Lung microvascular endothelial cell (primary cell): ENCODE measurements at places on chromosomes 2 and 18. TPM values are rescaled to one million over a fixed set of nuclear protein-coding genes. Genes with fewer than 3 reads are reported as not detected.

Gene IL1R1
- 11.6 and 52.6 TPM in 2 replicates for total RNA-seq

Gene LRRC30
- not detected in 2 replicates for total RNA-seq

Gene QPCT
- 0.60 and 3.7 TPM in 2 replicates for total RNA-seq

Gene KCNE4
- total RNA-seq = under 0.01 TPM in 2 replicates

DNA sequence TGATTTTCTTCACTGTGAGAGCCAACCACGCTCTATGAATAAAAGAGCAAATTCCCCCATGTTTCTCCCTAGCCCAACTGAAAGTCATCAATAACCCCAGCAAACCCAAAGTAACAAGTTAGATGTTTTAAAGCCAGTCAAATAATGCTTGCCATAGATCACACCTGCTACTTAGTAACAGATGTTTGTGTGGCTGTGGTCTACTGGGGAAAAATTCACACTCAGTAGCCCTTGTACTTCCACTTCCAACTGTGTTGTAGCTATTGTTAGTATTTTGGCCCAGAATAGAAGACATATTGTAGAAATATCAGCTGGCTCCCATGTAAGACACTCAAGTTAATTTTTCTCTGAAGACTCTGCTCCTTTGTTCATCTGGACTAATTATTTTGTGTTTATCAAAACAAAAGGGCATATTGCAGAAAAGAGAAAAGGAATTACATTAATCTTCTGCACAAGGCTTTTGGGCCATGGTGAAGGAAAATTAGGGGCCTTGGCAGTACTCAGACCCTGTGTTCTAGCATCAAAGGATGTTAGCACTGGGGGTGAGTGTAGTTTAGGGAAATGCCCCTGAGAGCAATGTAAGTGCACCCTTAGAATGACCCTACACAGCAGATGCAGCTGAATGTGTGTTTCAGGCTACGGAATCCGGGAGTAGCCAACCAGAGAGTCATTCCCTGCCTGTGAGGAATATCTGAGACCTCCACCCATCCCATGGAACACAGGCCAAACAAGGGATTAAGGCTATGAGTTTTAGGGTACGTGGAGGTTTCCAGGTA is 521.9 kb downstream of the EPHA4 start:
- DNase-seq = no peak

DNA sequence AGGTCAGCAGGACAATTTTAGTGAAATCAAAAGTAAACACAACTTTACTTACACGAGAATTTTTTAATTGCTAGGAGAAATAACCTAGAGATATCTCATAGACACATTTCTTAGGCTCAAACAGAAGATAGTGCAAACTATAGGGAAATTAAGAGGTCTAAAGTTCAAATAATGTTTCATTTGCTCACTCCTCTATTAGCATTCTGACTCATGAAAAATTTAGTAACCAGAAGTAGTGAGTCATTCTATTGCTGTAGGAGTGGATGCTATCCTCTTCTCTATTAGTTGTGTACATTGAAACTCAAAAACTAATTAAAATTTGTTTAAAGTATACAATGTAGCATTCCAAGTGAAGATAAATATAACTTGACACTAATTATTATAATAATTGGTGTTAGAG is 908.3 kb upstream of the TMEFF2 start:
- no peak for DNase-seq

DNA sequence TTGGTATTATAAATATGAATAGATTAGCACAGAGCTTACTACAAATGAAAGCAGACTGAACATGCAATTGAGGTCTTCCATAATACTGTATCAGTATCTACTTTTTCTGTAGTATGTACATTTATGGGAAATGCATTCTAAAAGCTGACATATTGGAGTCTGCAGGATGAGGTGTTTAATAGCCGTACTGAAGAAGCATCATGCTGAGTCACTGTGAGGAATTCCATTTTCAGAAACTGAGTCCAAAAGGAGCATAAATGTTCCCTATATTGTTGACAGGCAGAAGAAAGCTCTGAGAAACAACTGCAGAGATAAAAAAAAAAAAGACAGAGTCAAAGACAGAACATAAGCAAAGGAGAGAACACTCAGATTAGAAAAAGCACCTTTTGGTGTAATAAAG is 366.7 kb upstream of the SPHKAP start:
- no peak for DNase-seq

GRCh38 chr2:202115479-202115971 is 42.5 kb downstream of the KIAA2012 start:
- DNase-seq = no peak

DNA sequence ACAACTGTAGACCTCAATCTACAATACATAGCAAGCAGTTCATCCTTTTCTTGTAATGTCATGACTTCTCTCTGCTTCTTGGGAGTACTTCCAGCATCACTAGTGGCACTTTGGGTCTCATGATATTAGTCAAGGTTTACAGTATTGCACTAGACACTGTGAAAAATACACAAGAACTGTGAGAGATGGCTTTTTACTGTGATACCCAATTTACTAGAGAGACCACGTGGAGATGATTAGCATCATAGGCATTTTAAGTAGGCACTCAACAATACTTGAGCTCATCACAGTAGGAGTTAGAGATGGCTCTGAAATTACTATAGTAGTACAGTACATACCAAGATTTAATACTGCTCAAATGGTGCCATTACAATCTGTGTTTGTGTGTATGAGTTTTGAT is 112.8 kb upstream of the EML6 start:
- no peak for DNase-seq

- no peak for DNase-seq
Observed at GRCh38 chr2:51997571-51997970, 965.6 kb upstream of the NRXN1 start.

- DNase-seq = no peak
Observed at GRCh38 chr2:229571243-229571642, 143.1 kb downstream of the DNER start.
